Left lung (tissue), 14 donors: ENCODE measurements at places on chromosomes 1 and 21.

- no peak for DNase-seq
- H3K27me3 ChIP-seq, result no peaks in the 10 kb centered on the region
- no peak overlapping the region for H3K4me3 ChIP-seq
- H3K4me1 ChIP-seq, result peaks cover 27% of the 10 kb centered on the region
These were observed 7.9 kb upstream of the A3GALT2 start for GRCh38 chr1:33328817-33329216.

- H3K36me3 ChIP-seq, result no peaks in the 10 kb centered on the region
- peaks cover 48% of the 10 kb centered on the region for H3K4me1 ChIP-seq
- peak overlapping the region; percentile 51 for H3K4me3 ChIP-seq
These were observed 4.3 kb upstream of the CCN1 start for GRCh38 chr1:85576266-85576641.

GRCh38 chr1:45093334-45093733, 81.3 kb downstream of the UROD start:
- no peaks in the 10 kb centered on the region for H3K36me3 ChIP-seq
- H3K4me3 ChIP-seq, result no peak overlapping the region
- no peak overlapping the region for H3K27ac ChIP-seq
- no peak for DNase-seq
- no peaks in the 10 kb centered on the region for H3K4me1 ChIP-seq

DNA sequence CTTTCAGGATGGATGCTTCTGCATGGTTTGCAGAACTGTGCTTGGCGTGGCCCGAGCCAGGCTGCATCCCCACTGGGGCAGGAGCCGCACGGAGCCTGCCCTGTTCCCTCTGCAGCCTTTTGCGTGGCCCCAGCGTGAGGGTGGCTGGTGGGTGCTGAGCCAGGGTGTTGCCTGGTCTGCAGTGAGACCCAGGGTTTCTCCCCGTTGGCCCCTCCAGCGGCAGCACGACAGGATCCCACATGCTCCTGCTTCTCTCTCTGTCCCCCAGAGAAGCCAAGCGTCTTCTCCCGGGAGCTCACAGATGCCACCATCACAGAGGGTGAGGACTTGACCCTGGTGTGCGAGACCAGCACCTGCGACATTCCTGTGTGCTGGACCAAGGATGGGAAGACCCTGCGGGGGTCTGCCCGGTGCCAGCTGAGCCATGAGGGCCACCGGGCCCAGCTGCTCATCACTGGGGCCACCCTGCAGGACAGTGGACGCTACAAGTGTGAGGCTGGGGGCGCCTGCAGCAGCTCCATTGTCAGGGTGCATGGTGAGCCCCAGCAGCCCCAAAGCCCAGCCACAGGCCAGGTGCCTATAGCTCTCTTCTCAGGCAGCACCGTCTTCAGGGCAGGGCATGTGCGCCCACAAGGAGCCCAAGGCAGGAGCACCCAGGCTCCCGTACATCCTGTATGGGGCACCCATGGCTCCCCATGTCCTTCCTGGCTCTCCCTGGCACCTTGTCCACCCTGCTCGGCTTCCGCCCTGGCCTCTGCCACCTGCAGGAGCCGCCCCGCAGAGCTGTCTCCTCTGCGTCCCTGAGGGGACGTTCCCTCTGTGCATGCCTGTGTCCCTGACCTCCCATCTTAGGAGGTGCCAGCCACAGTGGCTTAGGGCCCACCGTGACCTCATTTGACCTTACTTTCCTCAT, 78.9 kb downstream of the OBSCN start:
- H3K36me3 ChIP-seq, result peaks cover 26% of the 10 kb centered on the region
- DNase-seq, result no peak
- no peaks in the 10 kb centered on the region for H3K4me1 ChIP-seq

DNA sequence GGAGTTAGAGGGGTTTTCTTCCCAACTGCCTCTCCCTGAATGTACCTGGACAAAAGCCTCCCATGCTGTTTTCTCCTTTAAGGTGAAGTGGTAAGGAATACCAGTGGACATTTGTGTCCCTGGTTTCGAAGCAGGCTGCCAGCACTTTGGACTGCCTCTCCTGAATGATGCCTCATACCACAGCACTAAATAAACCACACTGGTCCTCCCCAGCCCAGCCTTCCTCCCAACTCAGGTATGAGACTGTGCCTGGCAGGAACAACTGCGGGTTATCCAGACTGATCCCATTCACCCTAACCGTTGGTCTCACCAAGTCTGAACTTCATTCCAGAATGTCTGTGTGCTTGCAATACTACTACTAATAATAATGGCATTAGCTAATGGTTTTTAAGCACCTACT, 9.3 kb downstream of the COQ8A start:
- H3K27ac ChIP-seq, result no peak overlapping the region
- H3K4me3 ChIP-seq, result no peak overlapping the region
- H3K27me3 ChIP-seq, result no peaks in the 10 kb centered on the region
- no peak for DNase-seq
- H3K36me3 ChIP-seq, result no peaks in the 10 kb centered on the region

GRCh38 chr21:42150474-42151085, 68.4 kb upstream of the ABCG1 start:
- H3K4me3 ChIP-seq, result no peak overlapping the region
- no peak overlapping the region for H3K27ac ChIP-seq
- DNase-seq, result no peak
- H3K27me3 ChIP-seq, result no peaks in the 10 kb centered on the region

- peaks cover 1% of the 10 kb centered on the region for H3K36me3 ChIP-seq
- H3K4me1 ChIP-seq, result peaks cover 49% of the 10 kb centered on the region
- no peaks in the 10 kb centered on the region for H3K27me3 ChIP-seq
- peak overlapping the region; percentile 60 for H3K27ac ChIP-seq
- no peak overlapping the region for H3K4me3 ChIP-seq
These were observed 137.2 kb downstream of the DHRS3 start for GRCh38 chr1:12480748-12481362.

DNA sequence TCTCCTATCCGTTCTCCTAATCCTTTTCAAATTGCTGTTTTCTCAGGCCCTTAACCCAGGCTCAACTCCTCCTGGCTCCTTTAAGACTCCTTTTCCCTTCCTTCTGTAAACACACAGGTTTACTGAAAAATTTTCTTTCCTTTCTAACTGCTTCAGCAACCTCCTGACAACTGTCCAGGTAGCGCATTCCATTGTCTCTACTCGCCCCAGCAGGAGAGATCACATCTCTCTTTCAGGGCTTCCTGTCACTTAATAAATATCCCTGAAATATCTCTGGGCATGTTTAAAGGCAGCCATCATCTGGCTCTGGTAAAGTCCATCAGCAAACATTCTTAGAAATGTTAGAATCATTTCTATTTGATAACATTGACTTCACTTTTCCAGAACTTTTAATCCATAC, 211.2 kb upstream of the PTBP2 start:
- H3K36me3 ChIP-seq, result no peaks in the 10 kb centered on the region
- no peaks in the 10 kb centered on the region for H3K4me1 ChIP-seq
- no peak overlapping the region for H3K27ac ChIP-seq
- DNase-seq, result no peak
- no peak overlapping the region for H3K4me3 ChIP-seq

- no peak overlapping the region for H3K27ac ChIP-seq
- no peaks in the 10 kb centered on the region for H3K4me1 ChIP-seq
- no peaks in the 10 kb centered on the region for H3K36me3 ChIP-seq
- H3K27me3 ChIP-seq, result no peaks in the 10 kb centered on the region
- H3K4me3 ChIP-seq, result no peak overlapping the region
These were observed 47.1 kb downstream of the PTGS2 start for GRCh38 chr1:186633116-186633515.
